NCI-H2081 treated with DMSO at 0.1 percent for 48 hours (cell line): ENCODE measurements at places on chromosomes 16 and 17.

GRCh38 chr17:58283674-58284612 lies 3.2 kb upstream of the MPO start:
- DNase-seq, result no peak

- no peak for DNase-seq
Measured at GRCh38 chr17:63595132-63595531, 5.6 kb upstream of the TACO1 start.

DNA sequence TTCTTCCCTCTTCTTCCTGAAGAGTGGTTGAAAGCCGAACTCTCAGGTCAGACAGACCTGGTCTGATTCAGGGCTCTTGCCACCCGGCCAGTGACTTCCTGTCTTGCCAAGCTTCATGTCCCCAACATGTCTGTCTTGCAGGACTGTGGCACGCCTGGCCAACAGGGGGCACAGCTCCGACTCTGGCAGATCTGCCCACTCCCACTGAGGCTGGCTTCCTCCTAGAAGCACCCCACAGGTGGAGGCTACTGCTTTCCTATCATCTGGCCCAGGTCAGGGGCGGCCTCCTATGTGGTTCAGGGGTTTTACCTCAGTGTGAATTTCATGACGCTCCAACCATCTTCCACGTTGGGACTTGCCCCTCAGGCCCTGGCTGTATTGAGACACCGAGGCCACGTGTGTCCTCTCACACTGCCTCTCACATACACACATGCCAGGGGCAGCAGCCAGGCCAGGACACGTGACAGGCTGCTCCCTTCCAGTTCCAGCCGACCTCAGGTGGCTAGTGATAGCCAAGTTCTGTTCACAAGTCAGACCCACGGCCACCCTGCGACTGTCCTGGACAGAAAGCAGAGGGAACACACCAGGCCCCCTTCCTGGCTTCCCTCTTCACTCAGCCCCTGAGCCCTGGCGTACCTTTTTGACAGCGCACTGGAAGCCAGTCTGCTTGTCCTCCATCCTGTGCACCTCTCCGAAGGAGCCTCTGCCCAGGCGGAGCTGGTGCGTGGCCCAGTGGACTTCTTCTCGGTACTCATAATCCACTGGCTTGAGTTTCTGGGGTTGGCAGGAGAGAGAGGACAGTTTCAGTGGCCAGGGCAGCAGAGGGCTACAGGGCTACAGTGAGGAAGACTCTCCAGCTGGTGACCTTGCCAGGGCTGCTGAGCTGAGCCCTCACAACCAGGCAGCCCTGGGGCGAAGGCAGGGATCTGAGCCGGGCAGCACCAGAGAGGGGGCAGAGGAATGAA lies 22.6 kb upstream of the SPATA32 start:
- DNase-seq, result no peak

GRCh38 chr17:41322903-41323895 lies 7.7 kb upstream of the KRTAP17-1 start:
- no peak for DNase-seq

GRCh38 chr17:72305472-72305871 lies 184.7 kb downstream of the SOX9 start:
- DNase-seq, result no peak

GRCh38 chr17:72687886-72688285 lies 404.6 kb downstream of the SLC39A11 start:
- no peak for DNase-seq

- no peak for DNase-seq
Measured at GRCh38 chr17:49290690-49291359, 60.2 kb upstream of the PHOSPHO1 start.

DNA sequence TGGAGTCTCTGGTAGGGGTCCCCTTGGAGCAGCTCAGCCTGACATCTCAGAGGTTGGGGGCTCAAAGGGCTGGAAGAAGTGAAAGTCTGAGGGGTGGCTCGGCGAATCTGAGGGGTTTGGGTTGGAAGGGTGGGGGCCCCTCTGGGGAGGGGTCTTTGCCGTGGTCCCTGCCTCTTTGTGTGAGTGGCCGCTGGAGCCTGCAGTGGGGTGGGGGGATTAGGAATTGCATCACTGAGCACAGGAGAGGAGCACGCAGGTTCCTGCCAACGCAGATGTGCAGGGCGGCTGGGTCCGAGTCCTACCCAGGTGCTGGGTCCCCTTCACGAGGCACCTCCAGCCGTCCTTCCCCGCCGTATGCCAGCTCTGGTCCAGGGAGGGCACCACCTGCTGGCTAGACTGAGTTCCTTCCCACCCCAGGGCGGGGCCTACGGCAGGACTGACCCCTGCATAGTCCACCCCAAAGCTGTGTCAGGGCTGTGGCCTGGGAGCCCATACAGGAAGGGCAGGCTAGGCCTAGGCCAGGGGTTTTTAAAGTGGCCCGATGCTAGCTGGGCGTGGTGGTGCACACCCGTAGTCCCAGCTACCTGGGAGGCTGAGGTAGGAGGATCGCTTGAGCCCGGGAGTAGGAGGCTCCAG lies 9.9 kb downstream of the FMNL1 start:
- no peak for DNase-seq

- DNase-seq, result no peak
Measured at GRCh38 chr16:12017558-12017957, 41.0 kb downstream of the SNX29 start.

- no peak for DNase-seq
Measured at GRCh38 chr16:5753381-5753780, 655.8 kb upstream of the EEF2KMT start.

- DNase-seq, result no peak
Measured at GRCh38 chr16:87324411-87325275, 7.5 kb upstream of the C16orf95 start.

DNA sequence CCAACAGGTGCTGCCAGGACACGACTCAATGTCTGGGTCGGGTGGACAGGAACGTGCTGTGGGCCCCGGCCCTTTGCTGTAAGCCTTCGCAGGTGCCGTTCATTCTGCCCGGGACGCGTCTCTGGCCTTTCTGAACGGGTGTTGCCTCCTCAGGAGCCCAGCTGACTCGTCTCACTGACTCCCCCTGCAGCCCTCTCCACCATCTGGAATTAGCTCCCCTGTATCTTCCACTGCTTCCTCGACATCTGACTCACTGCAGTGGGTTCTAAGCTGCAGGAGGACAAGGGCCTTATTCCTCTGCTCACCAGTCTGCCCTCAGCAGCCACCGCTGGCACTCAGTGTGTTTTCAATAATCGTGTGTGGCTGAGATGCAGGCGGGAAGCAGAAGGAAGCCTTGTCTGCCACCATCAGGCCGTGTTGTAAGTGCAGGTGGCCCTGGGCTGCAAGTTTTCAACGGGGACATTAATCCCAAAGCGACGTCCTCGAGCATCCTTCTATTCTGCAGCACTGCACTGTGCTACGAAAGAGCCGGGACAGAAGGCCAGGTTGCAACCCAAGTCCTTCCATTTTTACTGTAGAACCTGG lies 256.2 kb downstream of the FOXL1 start:
- no peak for DNase-seq

DNA sequence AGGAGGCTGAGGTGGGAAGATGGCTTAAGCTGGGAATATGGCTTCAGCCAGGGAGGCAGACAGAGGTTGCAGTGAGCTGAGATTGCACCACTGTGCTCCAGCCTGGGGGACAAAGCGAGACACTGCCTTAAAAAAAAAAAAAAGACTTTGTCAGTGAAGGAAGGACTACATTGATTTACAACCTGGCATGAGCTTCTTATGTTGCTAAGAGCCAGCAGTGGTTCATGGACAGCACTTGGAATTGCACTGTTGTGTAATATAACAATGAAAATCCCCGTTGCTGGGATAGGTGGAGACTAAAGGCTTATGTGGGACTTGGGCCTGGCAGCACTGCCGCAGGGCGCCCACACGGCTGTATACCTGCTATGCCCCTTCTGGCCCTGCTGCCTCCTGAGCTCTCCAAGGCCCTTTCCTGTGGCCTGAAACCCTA lies 14.1 kb upstream of the SLC16A5 start:
- DNase-seq, result no peak

DNA sequence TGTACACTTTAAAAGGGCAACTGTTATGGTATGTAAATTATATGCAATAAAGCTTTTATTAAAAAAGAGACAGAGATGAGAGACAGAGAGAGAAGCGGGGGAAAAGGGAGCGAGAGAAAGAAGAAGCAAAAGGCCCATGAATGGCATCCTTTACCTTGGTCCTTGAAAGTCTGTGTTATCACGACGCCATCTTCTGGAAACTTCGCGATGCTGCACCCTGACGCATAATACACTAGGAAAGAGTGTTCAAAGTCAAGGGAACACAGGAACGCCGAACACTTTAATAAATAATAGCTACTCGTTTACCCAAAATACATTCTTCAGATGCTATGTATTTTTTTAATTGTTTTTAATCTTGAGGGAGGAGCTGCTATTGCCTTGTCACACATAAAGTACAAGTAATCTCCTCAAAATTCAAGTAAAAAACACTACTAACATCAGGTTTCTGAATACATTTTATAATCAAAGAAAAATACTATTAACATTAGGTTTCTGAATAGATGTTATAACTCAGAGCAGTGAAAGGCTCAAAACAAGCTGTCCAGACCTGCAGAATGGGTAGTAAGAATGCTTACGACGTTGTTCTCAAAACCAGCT lies 23.0 kb upstream of the SLC38A8 start:
- DNase-seq, result no peak

DNA sequence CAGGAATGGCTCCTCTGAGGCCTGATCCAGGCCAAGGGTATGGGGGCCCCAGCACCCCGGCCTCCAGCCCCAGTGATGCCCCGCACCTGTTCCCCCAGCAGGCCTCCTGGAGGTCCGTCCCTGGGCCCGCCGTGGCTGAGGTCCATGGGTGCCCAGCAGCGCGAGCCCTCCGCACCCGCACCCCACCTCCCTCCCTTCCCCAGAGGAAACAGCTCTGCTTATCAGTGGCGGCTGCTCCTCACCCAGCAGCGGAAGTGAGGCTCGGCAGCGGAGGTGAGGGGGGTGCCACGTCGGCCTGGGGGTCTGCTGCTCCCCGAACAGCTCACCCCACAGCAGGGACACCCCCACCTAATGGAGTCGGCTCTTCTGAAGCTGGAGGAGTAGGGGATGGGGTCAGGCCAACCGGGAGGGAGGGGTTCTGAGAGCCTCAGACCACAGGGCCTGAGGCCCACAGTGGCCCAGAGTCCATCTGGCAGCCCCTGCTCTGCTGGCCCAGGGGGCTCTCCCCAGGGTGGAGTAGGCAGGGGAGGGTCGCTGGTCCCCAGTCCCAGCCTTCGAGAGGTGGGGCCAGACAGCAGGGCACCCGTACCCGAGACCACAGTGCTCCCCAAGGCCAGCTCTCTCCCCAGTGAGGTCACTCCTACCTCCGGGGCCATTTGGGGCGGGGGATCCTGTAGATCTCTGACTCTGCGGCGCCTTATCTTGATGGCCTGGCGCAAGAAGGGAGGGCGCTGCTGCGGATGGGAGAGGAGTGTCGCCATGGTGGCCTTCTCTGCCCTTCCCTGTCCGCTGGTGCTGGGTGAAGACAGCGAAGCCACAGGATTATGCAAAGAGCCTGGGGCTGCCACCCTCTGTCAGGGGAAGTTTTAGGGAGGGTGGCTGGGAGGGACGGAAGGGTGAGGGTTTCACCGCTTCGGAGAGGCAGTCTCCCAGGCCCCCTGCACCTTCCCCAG lies at the start of gene UNC13D:
Gene UNC13D (minus strand): TSS at position 828 of the 953 bp plus-strand sequence. CDS start 67 bp downstream, at position 761.
- DNase-seq, result no peak

DNA sequence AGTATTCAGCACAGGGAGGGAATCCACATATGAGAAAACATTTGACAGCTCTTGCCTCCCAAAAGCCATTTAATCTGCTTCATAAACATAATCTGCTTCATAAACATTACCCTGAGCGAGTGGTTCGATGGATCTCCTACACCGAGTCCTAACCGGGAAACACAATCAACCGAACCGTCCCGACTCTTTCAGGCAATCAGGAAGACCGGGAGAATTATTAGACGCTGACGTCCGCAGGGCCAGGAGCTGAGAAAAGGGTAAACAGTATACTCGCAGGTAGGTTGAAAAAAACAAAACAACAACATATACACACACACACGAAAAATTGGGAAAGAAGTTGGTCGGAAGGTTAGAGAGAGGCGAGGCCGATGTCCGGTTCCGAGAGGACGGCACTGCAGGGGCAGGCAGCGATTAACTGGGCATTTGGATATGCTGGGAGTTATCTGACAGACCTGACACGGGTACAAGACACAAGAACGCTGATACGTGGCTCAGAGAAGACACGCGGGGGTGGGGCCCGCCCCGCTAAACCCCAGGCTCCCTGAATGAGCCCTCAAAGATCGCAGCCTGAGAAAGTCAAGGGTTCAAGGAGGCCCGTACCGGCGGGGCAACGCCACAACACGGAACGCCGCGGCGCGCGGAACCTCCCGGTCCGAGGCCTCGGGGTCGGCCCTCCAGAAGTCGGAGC lies 585 bp downstream of the AP1G1 start:
- DNase-seq, result no peak

DNA sequence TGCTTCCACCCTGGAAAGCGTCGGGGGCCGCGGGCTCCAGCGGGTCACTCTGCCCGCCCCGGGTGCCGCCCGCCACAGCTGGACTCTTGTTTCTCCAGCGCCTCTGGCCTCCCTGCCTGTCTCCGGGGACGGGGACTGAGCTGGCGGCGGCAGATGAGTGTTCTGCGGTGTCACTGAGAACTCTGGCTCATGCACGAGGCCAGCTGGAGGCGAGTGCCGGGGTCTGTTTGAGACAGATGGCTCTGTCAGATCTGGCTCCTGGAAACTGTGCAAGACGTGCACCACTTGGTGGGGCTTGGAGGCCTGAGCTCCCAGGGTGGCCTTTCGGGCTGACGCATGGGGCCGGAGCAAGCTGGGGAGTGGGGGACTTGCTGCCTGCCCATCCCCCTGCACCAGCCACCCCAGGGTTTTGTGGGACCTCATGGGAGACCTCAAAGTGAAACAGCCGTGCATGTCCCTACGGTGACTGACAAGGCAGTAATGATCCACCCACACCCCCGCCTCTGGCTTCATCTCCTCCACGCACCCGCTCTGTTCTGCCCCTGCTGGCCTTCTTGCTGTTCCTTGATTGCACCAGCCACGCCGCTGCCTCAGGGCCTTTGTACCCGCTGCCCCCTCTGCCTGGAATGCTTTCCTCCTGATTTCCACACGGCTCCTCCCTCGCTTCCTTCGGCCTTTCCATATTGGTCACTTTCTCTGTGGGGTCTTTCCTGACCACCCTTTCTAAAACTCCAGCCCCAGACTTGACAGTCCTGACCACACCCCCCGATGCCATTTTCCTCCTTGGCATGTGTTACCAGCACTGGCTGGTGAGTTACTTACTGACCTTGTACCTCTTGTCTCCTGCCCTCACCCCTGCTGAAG lies 174.9 kb upstream of the CIBAR2 start:
- no peak for DNase-seq

GRCh38 chr17:2459917-2460271 lies 51.8 kb downstream of the METTL16 start:
- DNase-seq, result no peak

GRCh38 chr17:47852113-47852949 lies 1.4 kb upstream of the SP6 start:
- DNase-seq, result no peak

GRCh38 chr17:61467416-61468262 lies 15.4 kb downstream of the TBX4 start:
- no peak for DNase-seq
